ENCODE measurements at places on chromosomes 11 and 22.

- DNase-seq = no peak
Measured at GRCh38 chr22:46351767-46352166, 16.3 kb downstream of the TRMU start.

DNA sequence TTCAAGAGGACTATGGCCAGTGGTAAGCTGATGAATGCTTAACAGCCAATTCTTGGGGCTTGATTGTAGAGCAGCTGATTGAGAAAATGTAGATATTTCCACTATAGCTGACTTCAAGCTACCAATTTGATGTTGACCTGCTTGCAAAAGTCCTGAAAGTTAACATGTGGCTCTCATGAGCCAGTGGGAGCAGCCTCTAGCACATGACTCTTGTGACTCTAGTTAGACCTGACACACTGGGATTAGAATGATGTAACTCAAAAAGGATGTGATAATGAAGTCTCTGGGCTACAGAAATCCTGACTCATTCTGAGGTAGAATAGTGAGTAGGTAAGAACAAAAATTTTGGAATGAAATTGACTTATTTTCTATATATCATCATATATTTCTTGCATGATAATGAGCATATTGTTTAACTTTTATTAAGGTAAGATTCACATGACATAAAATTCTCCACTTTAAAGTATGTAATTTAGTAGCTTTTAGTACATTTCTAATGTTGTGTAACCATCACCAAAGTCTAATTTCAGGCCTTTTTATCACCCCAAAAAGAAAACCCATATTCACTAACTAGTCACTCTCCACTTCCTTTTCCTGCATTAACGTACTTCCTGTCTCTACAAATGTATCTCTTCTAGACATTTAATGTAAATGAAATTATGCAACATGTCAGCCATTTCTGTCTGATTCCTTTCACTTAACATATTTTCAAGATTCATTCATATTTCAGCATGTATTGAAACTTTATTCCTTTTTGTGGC lies 16.1 kb upstream of the OR52H1 start:
- peak; percentile 86 for DNase-seq

DNA sequence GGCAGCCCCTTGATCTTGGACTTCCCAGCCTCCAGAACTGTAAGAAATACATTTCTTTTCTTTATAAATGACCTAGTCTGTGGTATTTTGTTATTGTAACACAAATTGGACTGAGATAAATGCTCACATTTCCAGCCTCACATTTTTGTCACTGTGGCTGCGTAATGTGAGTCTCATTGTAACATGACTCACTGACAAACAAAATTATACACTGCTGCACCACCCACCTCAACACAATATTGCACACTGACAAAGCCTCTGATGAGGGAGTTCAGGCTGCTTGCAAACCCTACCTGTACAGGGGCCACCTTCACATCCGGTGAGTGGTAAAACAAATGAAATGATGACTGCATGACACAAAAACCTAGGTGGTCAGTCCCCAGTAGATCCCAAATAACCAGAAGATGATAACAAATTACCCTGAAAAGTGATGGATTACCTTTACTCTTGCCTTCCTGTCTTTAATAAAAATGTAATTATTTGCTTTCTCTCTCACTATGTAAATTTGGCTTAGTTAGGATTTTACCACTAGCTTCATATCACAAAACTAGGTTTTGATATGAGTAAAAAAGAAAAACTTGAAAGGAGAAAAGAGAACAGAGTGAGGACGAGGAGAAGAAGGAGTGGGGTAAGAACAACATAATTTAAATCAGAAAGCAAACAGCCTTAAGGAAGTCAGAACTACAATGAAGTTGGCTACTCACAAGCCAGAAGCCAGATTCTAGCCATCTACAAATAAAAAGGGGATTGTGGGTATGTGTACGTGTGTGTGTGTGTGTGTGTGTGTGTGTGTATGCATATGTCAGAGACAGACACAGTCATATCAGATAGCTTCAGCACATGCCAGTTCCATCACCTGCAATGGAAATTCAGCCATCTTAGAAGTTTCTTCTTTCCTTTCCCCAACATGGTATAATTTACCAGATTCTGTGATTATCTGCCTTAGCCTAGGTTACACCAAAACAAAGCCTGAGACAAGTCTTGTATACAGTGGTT lies 53.4 kb upstream of the SESN3 start:
- no peak for DNase-seq

- DNase-seq = no peak
Measured at GRCh38 chr11:111330234-111330893, 32.0 kb downstream of the POU2AF3 start.

GRCh38 chr22:22086501-22087158 lies 104.0 kb upstream of the TOP3B start:
- peak; percentile 42 for DNase-seq

GRCh38 chr11:86814775-86815174 lies 14.4 kb downstream of the PRSS23 start:
- peak; percentile 56 for DNase-seq

GRCh38 chr22:40452730-40453487 lies 82.5 kb downstream of the SGSM3 start:
- peak; percentile 64 for DNase-seq

DNA sequence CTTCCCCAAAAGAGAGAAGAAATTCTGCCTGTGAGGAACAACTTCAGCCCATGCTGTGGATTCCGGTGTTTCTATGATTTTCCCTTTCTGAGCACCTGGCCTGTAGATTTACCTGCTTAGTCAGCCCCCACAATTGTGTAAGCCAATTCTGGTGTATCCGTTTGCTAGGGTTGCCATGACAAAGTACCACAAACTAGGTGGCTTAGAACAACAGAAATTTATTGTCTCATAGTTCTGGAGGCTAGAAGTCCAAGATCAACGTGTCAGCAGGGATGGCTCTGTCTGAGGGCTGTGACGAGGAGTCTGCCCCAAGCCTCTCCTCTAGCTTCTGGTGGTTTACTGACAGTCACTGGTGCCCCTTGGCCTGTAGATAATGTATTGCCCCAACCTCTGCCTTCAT lies 15.9 kb upstream of the CYB5R2 start:
- peak; percentile 14 for DNase-seq

GRCh38 chr22:42984814-42985530 lies 30.0 kb downstream of the PACSIN2 start:
- DNase-seq = no peak

DNA sequence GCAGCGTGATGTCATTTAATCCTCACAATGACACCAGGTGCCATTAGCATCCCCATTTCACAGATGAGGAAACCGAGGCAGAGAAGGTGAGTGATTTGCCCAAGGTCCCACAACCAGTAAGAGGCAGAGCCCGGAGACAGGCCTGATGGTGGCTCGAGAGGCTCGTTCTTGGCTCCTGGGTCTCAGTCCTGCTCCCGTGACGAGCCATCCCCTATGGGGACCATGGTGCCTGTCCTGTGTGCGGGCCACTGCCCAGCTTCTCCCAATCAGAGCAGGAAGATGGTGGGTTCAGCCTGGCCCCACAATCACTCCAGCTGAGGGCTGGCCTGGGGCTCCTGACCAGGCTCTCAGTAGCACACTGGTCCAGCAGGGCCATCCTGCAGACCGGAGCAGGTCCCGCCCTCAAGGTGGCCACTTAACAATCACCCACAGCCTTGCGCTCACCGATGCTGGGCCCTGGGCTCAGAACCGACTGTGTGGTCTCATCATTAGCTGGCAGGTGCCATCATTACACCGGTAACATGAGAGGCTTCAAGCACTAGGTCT lies 3.6 kb downstream of the ALDH3B1 start:
- no peak for DNase-seq

DNA sequence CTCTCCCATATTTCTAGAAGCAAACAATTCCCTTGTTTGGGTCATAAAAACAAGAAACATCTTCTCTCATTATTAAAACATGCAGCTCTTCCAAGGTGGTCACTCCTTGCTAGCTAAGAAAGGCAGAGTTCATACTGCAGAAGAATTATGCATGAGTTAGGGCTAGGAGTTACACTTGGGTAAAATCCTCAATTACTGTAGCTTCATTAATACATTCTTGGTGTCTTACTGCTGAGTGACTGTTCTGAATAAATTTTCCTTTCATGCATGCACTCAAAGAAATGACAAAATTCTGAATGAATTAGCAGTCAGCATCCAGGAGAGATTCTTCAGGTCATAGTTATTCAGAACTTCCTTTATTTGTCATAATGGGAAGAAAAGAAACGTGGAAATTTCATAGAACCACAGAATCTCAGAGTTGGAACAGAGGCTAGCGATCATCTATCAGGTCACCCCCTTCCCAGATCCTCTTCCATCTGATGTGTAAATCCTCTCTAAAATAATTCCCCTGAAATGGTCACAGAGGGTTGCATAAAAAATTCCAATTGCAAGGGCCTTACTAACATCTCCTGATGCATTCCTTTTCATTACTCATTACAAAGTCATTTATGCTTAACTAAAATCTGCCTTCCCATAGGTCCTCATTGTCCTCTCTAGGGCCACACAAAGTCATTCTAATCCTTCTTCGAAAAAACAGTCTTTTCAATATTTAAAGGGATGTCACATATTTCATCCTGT lies 771.5 kb downstream of the DLG2 start:
- peak; percentile 84 for DNase-seq

DNA sequence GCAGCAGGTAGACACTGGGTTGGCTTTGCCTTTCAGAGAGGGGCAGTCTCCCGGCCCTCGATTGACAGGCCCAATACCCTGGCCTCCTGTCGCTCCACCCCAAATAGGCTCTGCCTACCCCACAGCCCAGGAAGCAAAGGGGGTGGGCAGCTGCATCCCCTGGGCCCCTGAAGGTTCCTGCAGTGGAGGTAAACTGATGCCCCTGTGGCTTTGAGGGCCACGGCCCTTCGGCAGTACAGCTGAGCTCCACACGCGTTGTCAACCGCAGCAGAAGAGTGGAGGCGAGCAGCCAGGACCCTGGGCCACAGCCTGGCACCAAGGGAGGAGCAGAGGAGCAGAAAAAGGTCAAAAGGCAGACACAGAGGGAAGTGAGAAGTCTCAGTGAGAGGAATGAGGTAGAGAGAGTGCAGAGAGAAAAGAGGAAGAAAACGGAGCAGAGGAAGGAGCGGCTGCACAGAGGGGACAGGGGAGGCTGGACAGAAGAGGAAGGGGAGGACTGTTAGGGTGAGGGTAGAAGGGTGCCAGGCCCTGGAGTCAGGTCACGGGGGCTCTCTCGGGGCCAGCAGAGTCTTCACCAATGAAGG lies 64.0 kb downstream of the SLC22A12 start:
- DNase-seq = no peak

GRCh38 chr11:102552447-102553194 lies 22.1 kb upstream of the MMP7 start:
- DNase-seq = peak; percentile 99

- DNase-seq = no peak
Measured at GRCh38 chr11:66603072-66603471, 10.1 kb downstream of the CCS start.

DNA sequence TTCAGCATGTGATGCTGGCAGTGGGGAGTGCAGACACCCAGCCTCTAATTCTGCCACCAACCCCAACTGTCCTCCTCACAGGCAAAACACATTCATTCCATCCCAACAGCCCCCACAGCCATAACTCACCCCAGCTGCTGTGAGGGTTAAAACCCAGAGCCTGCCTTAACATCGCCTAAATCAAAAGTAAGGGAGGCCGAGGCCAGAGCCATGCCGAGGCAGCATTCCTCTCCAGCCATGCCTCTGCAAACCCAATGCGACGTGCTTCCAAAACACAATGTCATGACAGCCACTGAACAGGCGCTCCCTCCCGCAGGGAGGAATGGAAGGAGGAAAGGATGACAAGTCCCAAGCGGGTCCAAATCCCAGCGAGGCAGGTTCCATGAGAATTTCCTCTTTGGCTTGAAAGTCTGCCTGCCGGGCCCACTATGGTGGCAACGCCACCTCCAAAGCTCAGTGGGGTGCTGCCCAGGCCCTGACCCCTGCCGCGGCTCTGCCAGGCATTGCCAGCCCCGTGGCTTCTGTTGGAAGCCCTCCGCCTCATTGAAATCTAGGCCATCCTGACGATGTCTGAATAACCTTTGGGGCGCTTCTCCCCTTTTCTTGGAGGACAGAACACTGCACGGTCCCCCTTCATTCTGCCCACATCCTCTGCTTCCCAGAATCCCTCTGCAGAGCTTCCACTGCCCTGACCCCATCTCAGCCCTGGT lies 472.3 kb downstream of the BRD1 start:
- no peak for DNase-seq

All from kidney tubule cell (primary cell).